ENCODE measurements at places on chromosomes 7 and 10.

- no peak for DNase-seq
Measured at GRCh38 chr7:128863433-128863989, 855 bp downstream of the ATP6V1F start.

DNA sequence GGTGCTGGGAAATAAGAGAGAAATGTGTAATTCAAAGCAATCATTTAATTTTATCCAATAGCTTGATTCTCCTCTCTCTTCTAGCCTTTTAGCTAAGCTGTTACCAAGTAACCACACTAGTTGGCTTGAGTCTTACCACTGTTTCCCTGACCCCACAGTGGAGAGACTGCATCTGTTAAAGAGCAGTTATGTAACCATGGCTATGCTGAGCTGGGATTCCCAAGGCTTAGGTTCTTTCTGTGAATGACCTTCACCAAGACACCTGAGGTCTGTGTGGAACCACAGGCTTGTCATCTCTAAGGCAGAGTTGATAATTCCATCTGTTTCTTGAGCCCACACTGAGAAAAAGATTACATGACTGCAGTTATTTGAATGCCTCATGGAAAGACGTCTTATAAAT lies 47.7 kb upstream of the ATRNL1 start:
- DNase-seq = no peak

- DNase-seq = no peak
Measured at GRCh38 chr10:125982260-125982948, 86.0 kb downstream of the FANK1 start.

DNA sequence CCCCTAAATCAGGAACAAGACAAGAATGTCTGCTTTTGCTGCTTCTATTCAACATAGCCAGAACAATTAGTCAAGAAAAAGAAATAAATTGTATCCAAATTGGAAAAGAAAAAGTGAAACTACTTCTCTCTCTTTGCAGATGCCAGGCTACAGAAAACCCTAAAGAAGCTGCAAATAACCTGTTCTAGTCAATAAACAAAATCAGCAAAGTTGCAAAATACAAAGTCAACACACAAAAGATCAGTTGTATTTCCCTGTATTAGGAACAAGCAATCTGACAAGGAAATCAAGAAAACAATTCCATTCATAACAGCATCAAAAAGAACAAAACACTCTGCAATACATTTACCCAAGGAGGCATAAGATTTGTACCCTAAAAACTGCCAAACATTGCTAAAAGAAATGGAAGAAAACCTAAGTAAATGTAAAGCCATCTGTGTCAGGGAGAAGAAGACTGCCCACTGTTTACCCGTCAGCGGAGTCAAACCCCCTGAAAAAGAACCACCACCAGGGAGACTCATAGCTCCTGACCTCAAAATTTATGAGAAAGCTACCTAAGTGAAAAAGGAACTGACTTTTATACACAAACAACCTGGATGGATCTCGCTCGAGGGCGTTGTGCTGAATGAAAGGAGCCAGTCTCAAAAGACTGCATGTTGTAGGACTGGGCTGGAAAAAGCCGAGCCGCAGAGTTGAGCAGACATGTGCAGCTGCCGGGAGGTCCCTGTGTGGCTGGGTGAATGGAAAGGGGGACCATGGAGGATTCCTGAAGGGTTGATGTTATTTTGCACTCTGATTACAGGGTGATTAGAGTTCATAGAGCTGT lies 263.1 kb downstream of the MAD1L1 start:
- DNase-seq = no peak

DNA sequence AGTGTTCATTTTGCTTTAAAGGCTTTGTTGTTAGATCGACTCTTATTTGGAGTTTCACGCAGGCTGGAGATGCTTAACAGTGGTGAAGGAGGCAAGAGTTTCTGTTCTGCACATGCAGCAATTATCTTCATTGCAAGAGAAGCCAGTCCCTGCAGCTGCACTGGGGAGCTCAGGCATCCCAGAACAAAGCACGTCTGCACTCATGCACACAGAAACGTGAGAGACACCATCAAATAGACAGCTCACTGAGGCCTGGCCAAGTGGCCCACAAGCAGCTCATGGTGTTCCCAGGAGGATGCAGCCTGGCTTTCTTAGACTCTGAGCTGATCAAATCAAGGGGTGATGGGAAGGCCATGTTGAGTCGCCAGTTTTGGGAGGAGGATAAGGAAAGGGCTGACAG lies 246.1 kb downstream of the CREB5 start:
- no peak for DNase-seq

DNA sequence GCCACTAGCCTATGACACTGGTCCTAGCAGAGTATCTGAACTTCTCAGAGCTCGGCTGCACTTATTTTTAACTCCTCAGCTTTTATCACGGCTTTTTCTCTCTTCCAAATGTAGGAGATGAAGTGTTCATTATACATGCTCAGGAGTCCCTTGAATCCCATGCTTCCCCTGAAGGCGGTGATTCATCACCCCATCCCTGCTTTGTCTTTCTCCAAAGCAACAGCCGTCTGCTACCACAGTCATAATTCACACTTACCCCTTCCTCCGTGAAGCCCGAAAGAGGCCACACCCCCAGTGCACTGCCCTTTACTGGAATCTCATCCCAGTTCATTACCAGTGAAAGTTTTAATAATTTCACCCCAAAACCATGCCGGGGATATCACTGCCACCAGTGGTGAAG lies 301.5 kb upstream of the SHH start:
- no peak for DNase-seq

DNA sequence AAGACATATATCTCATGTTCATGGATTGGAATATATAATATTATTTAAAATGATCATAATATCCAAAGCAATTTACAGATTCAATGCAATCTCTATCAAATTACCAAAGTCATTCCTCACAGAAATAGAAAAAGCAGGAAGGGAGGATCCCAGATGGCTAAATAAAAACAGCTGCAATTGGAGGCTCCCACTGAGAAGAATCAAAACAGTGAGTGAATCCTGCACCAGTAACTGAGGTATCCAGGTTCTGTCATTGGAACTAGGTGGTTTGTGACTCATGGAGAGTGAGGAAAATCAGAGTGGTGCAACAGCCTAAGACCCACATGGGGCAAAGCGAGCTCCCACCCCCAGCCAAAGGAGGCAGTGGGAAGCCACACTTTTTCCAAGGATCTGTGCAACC lies 128.4 kb downstream of the MTERF1 start:
- no peak for DNase-seq

DNA sequence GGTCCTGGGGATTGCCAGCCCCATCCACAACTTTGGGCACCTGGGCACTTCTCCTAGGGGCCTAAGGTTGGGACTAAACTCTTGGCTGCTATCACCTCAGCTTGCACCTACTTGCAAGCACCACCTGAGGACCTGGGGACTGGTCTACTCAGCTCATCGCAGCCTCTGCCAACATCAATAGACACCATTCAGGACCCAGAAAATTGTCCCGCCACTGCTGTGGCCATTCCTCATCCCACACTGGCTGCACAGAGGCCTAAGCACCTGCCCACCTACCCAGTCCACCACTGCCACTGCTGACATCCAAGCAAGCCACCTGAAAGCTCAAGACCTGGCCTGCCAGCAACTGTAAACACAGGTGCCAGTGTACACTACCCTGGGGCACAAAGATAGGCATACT lies 234.1 kb downstream of the STK31 start:
- no peak for DNase-seq

GRCh38 chr7:100679927-100680575 lies 6.5 kb downstream of the GNB2 start:
- no peak for DNase-seq

- no peak for DNase-seq
Measured at GRCh38 chr7:2972835-2973161, 70.9 kb downstream of the CARD11 start.

- no peak for DNase-seq
Measured at GRCh38 chr7:94250124-94250523, 144.6 kb upstream of the COL1A2 start.

DNA sequence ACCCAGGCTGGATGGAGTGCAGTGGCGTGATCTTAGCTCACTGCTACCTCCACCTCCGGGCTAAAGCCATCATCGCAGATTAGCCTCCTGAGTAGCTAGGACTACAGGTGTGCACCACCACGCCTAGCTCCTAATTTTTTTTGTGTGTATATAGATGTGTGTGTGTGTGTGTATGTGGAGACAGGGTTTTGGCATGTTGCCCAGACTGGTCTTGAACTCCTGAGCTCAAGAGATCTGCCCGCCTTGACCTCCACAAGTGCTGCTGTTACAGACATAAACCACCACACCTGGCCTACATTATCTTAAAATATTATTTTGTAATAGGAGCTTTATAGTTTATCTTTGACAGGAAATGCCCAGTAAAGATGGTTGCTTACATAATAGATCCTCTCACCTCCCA lies 25.0 kb downstream of the FOXP2 start:
- no peak for DNase-seq

DNA sequence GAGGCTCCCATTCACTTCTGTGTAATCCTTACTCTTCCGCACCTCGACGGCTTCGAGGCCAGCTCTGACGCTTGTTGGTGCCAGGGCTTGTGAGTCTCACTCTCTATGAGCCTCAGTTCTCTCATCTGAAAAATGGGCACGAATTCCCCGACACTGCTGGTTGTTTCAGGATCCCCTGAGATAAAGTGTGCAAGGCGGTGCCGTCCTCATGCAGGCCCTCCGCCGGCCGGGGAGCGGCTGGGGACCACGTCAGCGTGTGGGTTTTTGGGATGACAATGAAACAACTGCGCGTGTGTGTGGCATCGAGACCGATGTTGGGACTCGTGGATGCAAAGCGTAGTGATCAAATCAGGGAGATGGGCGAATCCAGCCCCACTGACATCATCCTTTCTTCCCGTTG lies 75.6 kb downstream of the FOXL3 start:
- no peak for DNase-seq

DNA sequence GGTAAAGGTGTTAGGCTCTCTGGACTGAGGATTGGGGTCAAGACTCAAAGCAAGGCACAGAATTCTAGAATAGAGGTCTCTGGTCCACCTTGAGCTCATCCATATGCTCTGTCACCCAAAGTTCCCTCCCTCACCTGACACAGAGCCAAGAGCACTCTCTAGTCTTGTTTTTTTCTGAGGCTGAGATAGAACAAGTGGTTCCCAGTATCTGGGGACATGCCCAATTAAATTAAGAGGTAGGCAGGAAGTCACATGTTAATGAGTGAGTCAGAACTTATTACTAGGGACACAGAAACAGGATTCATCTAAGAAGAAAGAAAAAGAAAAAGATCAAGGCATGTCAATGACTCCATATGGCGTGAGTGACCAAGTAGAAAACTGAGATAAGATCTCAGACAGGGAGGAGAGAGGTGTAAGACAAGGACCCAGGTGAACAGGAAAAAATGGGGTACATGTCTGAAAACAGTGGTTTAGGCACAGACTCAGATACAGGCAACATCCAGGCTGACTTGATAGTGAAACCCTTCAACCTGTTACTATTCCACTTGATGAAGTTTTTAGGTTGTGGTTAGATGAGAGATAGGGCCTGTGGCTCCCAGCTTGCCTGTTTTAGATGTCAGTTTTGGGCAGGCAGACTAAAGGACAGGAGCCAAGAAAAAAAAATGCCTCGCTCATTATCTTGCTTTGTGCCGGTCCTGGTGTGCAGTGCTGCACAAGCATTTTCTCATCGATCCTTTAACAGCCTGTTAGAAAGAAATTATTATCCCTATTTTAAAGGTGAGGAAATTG lies 609.9 kb downstream of the CCSER2 start:
- no peak for DNase-seq

DNA sequence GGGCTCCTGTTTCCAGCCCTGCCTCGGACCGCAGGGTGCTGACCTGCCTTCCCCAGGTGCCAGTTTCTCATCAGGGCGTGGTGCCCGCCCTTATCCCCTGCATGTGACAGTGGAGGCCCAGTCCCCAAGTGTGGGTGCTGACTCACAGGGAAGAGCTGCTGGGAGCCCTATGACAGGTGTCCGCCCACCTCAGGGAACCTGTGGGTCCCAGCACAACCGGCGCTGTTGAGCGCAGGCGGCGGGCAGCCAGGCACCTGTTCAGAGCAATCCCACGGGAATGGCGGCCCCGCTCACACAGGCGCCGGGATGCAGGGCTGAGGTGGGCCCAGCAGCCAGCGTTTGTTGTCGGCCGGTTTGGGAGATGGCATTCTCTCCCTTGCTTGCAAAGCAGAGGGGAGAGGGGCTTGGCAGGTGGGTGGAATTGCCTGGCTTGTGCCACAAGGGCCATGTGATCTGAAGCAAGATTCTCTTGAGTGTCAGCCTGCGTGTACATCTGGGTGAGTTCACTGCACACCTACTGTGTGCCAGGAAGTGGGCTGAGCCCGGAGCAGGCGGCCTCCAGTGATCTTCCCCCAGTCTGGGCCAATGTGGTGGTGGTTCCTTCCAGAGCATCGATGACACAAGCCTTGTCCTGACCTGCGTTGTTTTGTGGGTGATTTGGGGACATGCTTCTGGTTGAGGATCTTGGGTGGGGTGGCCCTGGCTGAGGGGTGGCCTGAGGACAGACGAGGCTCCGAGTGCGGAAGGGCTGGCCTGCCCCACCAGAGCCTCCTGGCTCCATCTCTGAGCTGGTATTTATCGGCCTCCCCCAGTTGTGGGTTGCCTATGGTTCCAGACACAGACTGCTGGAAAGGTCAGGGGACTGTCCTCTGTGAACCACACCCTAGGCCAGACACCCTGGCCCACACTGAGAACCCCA lies 2.4 kb downstream of the PWWP2B start:
- DNase-seq = no peak

DNA sequence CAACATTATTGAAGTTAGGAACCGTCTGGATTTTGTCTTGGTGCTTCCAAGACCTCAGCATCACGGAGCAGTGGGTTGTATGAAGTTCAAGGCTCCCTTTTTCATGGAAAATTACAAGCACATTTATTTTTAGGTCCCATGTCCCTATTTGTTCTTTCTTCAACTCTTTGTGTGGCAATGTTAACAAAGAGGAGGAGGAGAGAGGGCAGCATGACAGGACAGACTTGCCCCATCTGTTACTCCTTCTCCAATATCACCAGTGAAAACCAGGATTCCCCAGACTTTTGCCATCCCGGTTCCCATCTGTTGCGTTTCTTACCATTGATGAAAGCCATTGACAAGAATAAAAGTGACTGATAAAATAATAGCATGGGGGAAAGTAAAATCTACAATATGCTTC lies 28.6 kb downstream of the EEPD1 start:
- no peak for DNase-seq

DNA sequence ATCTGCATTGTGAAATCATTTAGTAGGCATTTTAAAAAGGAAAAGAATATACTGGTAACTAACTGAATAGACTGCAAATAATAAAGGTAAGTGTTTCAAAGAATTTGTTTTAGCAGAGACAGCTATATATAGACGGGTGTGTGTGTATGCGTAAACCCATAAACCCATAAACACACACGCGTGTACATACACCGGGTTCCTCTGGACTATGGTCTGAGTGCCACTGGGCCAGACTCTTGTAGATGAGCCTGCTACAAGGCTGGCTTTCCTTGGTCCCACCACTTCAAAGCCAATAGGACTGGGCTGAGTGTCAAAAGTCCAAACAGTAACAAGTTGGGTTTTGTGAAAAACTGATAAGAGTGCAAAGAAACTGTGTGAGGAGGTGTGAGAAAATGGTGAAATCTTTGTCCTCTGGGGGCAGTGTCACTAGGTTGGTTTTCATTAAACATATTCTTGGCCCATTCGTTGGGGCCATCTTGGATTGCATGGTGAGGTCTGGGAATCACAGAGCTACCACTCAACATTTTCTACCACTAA lies 39.8 kb downstream of the GNA12 start:
- DNase-seq = no peak

Measured in C1 segment of cervical spinal cord (tissue), 14 donors.